T-helper 22 cell (primary cell): ENCODE measurements at places on chromosomes 3 and 15.

- DNase-seq: no peak
These were observed 174.0 kb downstream of the RAB11A start for GRCh38 chr15:66043264-66043663.

GRCh38 chr3:168806871-168807270 is 711.1 kb upstream of the GOLIM4 start:
- no peak for DNase-seq

- DNase-seq: no peak
These were observed 23.9 kb upstream of the BCL2L10 start for GRCh38 chr15:52136442-52136980.

DNA sequence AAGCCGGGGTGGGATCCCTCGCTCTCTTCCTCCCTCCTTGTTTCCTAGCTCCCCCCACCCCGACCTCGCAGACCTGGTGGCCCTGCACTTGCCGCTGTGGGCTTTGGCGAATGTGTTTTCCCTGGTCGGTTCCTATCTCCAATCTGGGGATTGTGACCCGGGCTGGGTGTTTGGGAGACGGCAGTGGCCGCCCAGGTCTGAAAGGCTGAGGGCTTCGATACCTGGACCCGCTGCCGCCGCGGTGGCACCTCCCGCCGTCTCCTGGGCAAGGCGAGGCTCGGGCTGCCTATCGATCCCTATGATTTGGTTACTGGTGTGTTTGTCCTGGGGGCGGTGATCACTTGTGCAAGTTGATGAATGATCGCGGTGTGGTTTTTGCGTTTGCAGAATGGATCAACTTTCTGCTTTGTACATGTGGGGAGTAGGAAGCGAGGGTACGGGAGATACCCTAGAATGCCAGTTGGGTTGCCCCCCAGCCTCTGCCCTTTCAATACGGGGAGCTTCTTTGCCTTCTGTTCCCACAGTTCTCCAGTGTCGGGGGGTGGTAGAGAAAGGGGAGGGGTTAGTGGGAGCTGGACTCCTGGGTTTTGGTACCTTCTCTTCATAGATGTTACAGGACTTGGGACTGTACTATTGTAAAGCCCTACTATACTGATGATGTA is 3.0 kb downstream of the BBX start:
- no peak for DNase-seq

DNA sequence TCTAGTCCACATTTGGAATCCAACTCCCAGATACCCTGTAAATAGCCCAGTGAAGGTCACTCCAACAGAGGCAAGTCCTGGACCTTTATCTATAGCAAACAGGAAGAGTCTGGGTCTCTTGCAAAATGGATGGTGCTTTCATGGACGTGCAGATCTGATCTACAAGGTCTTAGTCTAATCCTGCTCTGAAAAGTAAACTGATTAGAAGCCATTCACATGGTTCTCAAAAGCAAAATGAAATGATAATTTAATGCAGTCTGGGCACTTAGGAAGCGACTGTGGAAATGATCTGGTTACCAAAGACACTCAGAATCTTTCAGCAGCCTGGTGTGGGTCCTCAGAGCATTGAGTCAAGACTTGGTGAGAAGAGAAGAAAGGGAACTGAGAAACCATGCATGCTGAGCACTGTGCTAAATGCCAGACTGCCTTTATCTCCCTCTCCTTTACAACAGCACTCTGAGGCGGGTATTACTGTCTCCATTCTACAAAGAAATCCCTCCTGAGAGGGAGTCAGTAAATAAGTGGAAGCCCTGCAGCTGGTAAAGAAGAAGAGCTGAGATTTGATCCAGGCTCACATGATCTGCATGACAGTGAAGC is 29.0 kb downstream of the AQP9 start:
- DNase-seq: no peak

DNA sequence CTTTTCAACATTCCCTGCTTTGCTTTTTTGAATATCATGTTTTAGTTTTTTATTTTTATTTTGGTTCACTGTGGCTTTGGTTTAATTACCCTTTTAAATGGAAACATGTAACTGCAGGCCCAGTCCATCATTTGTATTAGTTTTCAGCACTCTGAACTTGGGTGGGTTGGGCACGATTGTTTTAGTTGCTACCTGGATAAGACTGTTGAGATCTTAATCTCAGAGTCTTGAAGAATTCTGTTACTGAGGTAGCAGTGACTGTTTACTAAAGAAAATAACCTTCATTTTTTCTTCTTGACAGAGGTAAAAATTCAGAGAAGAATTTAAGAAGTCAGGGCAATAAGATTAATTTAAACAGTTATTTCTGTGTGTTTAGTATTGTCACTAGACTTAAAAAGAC is 15.2 kb downstream of the PLCL2 start:
- DNase-seq: no peak

DNA sequence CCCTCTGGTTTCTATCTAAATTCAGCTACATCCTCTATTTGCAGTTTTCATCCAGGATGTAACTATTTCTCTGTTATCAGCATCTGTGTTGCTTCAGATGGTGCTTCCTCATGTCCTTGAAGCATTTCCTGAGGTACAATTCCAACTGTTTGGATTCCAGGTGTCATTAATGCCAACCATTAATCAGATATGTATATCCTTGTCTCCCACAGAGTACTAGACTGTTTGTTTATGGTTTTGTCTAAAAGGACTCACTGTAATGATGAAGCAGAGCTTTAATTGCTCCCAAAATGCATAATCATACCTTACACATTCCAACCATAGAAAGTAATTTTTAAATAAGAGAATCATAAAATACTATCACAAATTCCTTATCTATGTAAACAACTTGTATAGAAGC is 288.5 kb upstream of the MME start:
- DNase-seq: no peak

GRCh38 chr3:115323380-115323779 is 176.3 kb upstream of the ZBTB20 start:
- DNase-seq: no peak

- DNase-seq: no peak
These were observed 59.4 kb upstream of the IMPG2 start for GRCh38 chr3:101379658-101380376.

DNA sequence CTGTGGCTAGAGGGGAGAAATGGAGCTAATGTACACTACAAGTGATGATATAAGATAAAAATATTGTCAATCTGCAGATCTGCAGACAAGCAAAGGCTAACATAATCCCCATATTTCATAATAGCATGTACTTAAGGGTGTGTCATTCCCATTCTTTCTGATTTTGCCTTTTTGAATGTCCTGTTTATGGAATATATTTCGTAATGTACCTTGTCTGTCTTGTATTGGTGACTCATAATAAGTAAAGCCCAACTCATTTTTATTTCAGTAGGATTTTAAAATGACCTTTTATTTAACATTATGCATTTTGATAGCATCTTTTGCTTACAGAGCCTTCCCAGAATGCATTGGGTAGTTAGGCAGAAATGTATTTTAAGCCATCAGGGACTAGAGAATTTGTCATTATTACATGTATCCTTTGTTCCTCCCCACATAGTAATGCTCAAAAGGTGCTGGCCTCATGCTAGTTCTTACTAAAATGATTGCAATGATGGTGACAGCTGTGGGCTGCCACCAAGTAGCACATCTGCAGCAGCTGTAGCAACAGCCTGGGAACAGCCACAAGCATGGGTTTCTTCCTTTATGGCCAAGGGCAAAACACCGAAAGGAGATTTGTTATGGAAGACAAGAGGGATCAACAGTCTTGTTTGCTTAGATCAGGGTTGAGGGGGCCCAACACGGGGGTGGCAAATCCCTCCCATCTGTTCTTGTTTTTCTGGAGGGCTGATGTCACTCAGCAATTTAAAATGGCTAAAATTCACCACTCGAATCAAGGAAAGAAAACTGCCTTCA is 188.5 kb downstream of the CADPS start:
- DNase-seq: no peak

GRCh38 chr3:63875510-63875909 is 11.8 kb downstream of the ATXN7 start:
- DNase-seq: no peak

DNA sequence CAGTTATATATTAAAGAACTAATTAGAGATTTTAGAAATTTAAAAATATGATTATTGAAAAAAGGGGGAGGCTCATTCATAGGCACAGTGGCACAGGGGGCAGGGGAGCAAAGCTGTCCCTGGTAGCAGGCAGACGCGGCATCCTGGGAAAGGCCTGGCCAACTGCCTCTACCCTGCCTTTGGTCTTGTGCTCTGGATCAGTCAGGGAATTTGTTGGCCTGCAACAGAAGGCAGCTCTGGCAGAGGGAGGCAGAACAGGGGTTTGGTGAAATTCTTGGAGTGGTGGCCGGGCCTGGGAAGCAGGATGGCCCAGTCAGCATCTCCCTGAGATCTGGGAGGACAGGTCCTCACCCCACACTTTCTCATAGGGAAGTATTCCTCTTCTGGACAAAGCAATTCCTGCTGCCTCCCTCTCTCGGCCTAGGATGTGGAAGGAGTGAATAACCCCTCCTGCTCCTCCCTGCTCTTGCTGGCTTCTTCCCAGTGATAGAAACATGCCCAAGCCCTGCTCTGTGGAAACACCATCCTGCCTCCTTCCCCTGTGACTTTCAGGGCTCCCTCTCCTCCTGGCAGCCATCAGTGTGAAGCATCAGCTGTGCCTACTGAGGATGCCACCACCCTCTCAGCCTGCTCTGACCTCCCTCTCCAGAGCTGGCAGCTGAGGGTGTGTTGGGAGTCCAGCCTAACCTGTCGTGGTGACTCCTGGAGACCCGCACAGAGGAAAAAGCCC is 26.9 kb downstream of the PRR20G start:
- no peak for DNase-seq

DNA sequence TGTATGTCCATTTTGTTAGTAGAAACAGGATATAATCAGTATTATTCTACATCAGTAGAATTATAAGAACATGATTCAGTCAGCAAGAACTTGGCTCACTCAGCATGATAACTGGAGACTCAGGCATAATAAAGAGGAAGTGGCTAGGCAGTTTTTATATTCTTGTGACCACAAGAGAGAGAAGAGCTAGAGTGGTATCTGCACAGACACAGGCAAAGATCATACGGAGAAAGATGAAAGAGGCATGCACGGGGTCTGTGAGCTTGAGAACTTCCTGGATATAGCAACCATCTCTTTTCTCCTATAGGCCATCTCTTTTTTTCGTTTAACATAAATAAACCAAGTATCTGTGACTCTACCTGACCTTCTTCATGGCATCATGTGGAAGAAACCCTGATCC is 46.8 kb downstream of the MYO5A start:
- peak; percentile 53 for DNase-seq

DNA sequence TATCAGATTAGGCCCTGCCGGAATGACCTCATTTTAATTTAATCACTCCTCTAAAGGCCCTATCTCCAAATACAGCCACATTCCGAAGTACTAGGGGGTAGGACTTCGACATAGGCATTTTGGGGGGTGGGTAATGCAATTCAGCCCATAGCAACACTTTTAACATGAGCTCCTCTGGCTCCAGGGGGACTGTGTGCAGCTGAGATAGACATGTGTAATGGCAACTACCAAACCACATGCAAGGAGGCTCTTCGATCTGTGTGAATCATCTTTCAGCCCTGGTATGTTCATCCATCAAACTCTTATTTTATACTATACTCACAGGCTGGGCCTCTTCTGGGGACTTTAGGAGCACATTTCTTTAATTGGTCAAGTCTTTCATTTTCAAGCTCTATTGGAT is 57.4 kb upstream of the PPARG start:
- no peak for DNase-seq

DNA sequence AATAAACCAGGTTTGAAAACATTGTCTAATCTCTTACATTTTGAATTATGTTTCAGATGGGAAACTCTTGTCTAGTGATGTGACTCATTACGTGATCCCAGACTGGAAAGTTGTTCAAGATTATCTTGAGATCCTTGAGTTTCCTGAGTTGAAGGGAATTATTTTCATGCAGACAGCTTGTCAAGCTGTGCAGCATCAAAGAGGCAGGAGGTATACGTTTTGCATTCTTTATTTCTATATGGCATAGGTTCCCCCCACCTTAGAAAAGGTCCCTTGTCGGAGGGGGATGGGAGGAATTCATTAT is 1.5 kb downstream of the DIS3L start:
- DNase-seq: no peak

GRCh38 chr3:124297062-124297980 is 305.4 kb upstream of the ROPN1 start:
- no peak for DNase-seq

GRCh38 chr3:7934362-7934761 is 567.3 kb upstream of the LMCD1 start:
- no peak for DNase-seq
